ENCODE measurements at places on chromosomes 2 and 18.

DNA sequence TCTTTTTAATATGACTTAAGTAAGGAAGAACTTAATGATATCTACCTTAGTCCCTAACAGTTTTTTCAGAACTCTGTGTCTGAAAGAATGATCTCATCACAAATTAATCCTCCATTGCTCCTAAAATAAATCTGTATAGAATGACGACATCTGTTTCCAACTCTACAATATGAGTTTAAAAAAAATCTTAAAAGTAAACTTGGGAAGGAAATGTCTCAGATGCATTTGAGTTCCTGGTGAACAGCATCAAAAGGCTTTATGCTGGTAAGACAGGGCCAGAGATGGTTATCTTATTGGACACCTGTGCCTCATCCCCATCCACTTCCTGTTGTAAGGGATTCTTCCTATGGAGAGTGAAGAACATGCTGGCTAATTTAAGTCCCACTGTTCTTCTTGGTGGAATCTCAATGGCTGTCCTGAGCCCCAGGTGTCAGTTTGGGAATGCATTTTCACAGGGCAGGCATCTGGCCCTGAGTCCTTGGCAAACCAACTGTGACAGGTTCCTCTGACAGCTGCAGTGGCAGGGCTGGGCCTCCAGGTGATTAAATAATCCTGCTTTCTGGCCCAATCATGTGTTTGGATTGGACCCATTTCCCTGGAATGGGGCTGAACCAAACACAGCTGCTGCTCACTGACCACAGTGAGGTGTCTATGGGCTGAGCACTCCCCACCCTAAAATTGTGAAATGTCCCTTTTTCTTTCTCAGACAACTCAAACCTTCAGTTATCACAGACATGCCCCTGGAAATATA is 12.9 kb upstream of the NCKAP5 start:
- no peak for DNase-seq

DNA sequence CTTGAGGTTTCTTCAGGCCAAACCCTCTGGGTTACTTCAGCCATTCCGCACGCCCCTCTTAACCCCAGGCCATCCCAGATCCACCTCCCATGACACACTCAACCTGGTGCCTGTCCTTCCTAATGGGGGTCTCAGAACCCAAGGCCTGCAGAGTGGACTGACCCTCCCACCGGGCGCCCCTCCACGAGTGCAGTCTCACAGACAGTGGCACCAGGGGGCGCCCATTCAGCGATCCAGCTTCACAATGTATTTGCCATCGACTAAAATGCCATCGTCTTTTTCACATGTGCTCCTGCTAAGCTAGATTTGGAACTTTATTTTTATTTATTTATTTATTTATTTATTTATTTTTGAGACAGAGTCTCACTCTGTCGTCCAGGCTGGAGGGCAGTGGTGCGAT is 38.5 kb downstream of the INPP5D start:
- no peak for DNase-seq

GRCh38 chr2:118250001-118250400 is 161.7 kb downstream of the INSIG2 start:
- DNase-seq, result no peak

DNA sequence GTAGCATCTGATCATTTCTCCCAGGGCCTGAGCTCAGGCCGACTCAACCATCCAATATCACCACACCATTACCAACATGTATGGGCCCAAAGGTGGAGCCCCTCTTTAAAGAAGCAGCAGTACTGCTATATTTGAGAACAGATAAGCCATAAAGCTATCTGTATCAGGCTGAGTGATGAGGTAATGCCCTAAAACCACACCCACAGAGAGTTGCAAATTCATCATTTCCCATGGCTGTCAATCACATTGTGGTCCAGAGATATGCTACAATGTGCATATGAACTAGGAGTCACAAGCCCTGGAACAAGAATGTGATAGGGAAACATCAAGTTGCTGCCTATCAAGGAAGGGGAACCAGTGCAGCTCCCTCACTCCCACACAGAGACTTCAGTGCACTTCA is 52.6 kb upstream of the GALNT13 start:
- no peak for DNase-seq
